ENCODE measurements at places on chromosomes 2 and 18. TPM values are rescaled to one million over a fixed set of nuclear protein-coding genes. Genes with fewer than 3 reads are reported as not detected.

DNA sequence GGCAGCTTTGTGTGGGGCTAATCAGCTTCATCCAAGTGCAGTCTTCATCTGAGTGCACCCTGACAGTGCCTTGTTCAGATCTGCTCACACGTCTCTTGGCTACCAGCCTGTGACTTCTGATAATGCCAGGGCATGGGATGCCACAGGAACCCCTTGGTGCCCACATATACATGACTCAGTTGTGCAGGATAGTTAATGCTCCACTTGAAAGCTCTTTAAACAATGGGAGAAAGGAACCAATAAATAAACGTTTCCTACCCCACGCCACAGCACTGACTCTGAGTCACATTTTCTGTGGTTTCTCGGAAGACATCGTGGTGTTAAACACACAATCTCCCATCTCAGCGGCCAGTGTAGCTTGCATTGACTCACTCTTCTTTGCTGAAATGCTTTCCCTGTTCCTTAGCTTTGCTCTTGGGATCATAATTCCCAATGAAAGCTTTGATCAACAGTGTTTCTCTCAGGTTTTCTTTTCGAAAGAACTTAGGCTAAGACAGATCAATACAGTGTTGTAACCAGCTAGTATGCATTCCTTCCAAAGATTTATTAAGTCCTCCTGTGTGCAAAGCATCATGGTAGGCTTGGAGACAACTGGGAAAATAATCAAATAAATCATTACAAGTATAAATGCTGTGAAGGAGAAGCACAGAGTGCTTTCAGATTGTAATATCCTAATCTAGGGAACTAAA lies 142.0 kb downstream of the COPS8 start:
- no peaks in the 10 kb centered on the region for H3K36me3 ChIP-seq
- H3K4me1 ChIP-seq: no peaks in the 10 kb centered on the region
- no peak overlapping the region for H3K27ac ChIP-seq
- no peaks in the 10 kb centered on the region for H3K27me3 ChIP-seq
- no peak overlapping the region for H3K4me3 ChIP-seq

- no peak for DNase-seq
- H3K4me3 ChIP-seq: no peak overlapping the region
- H3K4me1 ChIP-seq: no peaks in the 10 kb centered on the region
- no peaks in the 10 kb centered on the region for H3K27me3 ChIP-seq
- no peak overlapping the region for H3K27ac ChIP-seq
Observed at GRCh38 chr2:144894612-144895599, 375.0 kb upstream of the ZEB2 start.

DNA sequence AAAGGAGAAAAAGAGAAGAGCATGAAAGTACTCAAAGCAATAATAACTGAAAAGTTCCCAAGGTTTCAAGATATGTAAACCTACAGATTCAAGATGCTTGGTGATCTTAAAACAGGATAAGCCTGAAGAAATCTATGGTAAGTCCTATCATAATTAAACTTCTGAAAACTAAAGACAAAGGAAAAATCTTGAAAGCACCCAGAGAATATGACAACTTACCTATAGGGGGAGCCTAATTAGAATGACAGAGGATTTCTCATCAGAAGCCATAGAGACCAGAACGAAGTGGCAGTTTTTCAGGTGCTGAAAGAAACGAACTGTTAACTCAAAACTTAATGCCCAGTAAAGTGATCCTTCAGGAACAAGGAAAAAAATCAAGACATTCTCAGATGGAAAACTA lies 59.7 kb downstream of the XDH start:
- H3K36me3 ChIP-seq: no peaks in the 10 kb centered on the region
- no peak for DNase-seq
- no peak overlapping the region for H3K4me3 ChIP-seq
- no peaks in the 10 kb centered on the region for H3K27me3 ChIP-seq

DNA sequence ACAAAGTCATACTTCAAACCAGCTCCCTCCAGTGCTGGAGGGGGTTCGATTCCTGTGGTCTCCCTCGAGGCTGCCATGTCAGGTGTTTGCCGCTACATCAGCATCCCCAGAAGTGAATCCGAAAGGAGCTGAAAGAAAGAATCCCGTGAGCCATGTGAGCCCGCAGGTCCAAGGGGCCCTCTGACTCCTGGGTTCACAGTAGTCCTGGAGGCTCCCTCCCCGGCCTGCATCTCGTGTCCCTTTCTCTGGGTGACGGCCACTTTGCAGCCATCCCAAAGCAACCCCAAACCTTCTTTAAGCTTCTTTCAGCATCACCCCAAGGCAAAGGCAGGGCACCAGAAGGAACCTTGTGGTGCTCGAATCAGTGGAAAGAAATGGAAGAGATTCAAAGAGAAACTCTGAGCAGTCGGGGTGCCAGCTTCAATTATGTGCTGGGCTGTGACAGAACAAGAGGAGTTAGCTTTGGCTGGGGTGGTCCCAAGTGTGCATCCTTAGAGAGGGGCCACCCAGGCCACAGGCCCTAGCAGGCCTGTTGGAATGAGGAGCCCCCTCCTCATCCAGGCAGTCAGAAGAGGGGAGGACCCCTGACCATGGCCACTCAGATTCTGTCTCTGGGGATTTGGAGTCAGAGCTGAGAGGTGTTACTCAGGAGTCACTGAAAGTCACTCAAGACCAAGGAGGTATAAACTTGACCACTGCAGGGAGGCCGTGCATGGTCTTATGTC lies 59.7 kb downstream of the CIB4 start:
- no peaks in the 10 kb centered on the region for H3K4me1 ChIP-seq
- no peaks in the 10 kb centered on the region for H3K27me3 ChIP-seq
- H3K27ac ChIP-seq: no peak overlapping the region
- H3K36me3 ChIP-seq: no peaks in the 10 kb centered on the region
- H3K4me3 ChIP-seq: no peak overlapping the region

DNA sequence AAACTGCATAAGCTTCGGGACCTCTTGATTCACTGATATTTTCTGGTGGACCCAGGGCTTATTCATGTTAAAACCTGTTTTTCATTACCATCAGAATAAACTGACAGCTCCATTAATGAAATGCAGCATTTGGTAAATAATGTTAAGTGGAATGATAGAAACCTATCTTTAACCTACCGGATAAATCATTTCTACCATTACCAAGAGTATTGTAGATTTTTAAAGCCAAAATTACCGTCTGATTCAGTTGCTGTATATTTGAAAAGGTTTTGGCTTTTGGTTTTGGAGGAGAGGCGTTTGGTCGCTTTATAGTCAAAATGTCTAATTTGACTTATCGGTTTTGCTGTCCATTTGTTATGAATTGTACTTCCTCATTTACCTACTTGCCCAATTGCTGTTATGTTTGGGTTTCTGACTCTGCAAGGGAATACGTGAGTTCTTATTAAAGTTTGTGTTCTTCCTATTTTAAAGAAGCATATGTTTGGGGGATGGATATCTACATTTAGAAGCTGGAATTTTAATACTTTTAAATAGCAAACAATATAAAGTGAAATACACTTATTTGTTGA lies 1.0 kb upstream of the CUL3 start:
- H3K36me3 ChIP-seq: no peaks in the 10 kb centered on the region
- peaks cover 30% of the 10 kb centered on the region for H3K4me1 ChIP-seq
- no peaks in the 10 kb centered on the region for H3K27me3 ChIP-seq
- no peak for DNase-seq
- peak overlapping the region; percentile 57 for H3K27ac ChIP-seq

TMEM37 gene
- total RNA-seq: not detected

CNDP1 gene
- total RNA-seq: not detected

CD8A gene
- total RNA-seq: 363 TPM

CCL20 gene
- total RNA-seq: 5.0 TPM

TNFRSF11A gene
- 3.1 TPM for total RNA-seq

C2orf72 gene
- total RNA-seq: 0.18 TPM

MEX3C gene
- 69.8 TPM for total RNA-seq

DNA sequence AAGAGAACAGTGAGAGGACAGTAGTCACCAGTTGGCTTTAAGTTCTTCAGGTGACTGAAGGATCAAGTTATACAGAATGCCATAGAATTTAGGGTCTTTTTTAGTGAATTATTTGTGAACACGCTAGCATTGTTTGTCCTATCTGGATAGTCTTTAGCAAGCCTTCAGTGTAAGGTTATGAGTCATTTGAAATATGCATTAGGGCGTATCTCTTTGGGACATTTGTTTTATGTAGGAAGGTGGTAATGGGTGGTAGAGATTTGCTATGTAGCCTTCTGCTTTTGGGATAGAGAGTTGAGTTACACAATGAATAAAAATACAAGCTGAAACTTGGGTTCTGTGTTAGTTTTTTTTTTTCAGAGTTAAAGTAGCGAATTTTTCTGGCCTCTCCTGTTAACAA lies 13.0 kb downstream of the ACTR2 start:
- no peak overlapping the region for H3K4me3 ChIP-seq
- DNase-seq: no peak
- peaks cover 8% of the 10 kb centered on the region for H3K36me3 ChIP-seq
- H3K4me1 ChIP-seq: peaks cover 40% of the 10 kb centered on the region

GRCh38 chr2:147150241-147150635 lies 694.6 kb upstream of the ACVR2A start:
- no peaks in the 10 kb centered on the region for H3K4me1 ChIP-seq
- no peak for DNase-seq
- H3K36me3 ChIP-seq: no peaks in the 10 kb centered on the region
- no peak overlapping the region for H3K27ac ChIP-seq
- no peak overlapping the region for H3K4me3 ChIP-seq

- peaks cover 62% of the 10 kb centered on the region for H3K36me3 ChIP-seq
- no peak overlapping the region for H3K4me3 ChIP-seq
- H3K27ac ChIP-seq: no peak overlapping the region
Observed at GRCh38 chr2:233125455-233126065, 65.4 kb downstream of the INPP5D start.

- H3K4me1 ChIP-seq: no peaks in the 10 kb centered on the region
- no peaks in the 10 kb centered on the region for H3K27me3 ChIP-seq
Observed at GRCh38 chr18:75344615-75345014, 82.9 kb downstream of the SMIM21 start.

MMADHC gene
- 156 TPM for total RNA-seq

GRCh38 chr18:44801781-44802180 lies 121.1 kb downstream of the SETBP1 start:
- DNase-seq: no peak
- H3K36me3 ChIP-seq: no peaks in the 10 kb centered on the region
- H3K4me1 ChIP-seq: no peaks in the 10 kb centered on the region
- H3K27me3 ChIP-seq: no peaks in the 10 kb centered on the region

DNA sequence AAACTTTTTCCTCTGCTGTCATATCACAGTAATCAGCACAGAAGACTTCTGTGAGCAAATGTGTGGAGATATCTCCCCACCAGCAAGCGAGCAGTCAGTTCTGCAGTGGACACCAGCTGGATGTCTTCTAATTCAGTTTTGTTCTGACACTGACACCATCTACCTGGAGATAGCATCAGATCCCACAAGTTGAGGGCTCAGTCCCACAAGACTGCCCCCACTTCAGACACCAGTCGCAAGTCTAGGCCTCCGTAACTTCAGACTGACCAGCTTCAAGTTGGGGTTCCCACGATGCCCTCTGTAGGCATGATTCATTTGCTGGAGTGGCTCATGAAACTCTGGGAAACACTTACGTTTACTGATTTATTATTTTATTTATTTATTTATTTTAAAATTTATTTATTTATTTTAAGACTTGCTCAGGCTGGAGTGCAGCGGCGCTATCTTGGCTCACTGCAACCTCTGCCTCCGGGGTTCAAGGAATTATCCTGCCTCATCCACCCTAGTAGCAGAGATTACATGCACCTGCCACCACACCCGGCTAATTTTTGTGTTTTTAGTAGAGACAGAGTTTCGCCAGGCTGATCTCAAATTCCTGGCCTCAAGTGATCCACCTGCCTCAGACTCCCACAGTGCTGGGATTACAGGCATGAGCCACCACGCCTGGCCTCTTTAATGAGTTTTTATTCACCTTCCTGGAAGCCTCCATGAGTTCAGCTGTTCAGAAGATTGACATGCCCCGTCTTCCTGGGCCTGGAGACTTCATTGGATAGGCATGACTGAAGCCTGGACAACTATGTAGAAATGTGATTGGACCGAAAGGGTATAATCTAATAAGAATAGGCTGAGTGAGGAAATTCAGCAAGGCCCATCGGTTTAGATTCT lies 55.7 kb downstream of the PAPOLG start:
- H3K4me1 ChIP-seq: peaks cover 13% of the 10 kb centered on the region
- no peak overlapping the region for H3K27ac ChIP-seq
- H3K36me3 ChIP-seq: no peaks in the 10 kb centered on the region
- no peaks in the 10 kb centered on the region for H3K27me3 ChIP-seq
- no peak overlapping the region for H3K4me3 ChIP-seq

SERPINB3 gene
- total RNA-seq: not detected

PLCL1 gene
- 0.71 TPM for total RNA-seq

- H3K4me3 ChIP-seq: no peak overlapping the region
- no peak overlapping the region for H3K27ac ChIP-seq
- no peaks in the 10 kb centered on the region for H3K27me3 ChIP-seq
- no peaks in the 10 kb centered on the region for H3K36me3 ChIP-seq
- H3K4me1 ChIP-seq: no peaks in the 10 kb centered on the region
Observed at GRCh38 chr2:10265329-10266132, 37.2 kb upstream of the HPCAL1 start.

DNER gene
- not detected for total RNA-seq

DNA sequence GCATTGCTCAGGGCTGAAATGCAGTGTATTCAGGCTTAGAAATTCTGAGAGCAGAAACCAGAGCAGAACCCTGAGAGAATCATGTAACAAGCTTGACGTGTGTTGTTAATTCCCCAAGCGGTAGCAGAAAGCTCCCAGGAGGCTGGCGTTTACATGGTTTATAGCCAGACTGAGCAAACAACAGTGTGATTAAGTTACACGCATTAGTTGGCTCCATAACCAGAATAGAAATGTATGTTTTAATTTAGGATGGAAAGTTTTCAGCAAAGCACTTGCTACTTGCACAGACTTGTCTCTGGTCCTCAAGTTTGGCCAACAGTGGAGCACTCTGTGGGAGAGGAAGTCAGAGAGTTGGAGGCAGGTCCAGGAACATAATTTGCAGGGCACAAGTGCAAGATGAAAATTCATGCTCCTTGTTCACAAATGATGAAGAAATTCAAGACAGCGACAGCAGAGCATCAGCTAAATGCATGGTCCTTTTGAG lies 69.3 kb downstream of the MAPK4 start:
- no peak for DNase-seq
- H3K4me1 ChIP-seq: no peaks in the 10 kb centered on the region
- no peak overlapping the region for H3K27ac ChIP-seq
- no peak overlapping the region for H3K4me3 ChIP-seq

DNA sequence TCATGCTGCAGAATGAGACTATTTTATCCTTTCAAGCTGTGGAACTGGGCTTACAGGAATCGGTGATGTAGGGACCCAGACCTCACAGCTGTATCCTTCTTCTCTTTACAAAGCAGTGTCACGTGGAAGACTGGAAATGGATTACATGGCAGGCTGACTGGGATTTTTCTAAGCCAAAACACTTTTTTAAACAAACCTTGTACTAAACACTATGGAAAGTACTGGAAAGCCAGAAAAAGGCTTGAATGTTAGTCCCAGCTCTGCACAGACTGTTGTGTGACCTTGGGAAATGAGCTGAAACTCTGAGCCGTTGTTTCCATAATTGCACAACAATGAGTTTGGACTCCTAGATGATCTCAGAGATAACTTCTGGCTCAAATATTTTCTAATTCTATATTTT lies 7.6 kb upstream of the ADAM23 start:
- no peaks in the 10 kb centered on the region for H3K27me3 ChIP-seq
- no peak for DNase-seq
- H3K4me1 ChIP-seq: no peaks in the 10 kb centered on the region
- no peak overlapping the region for H3K27ac ChIP-seq
